ENCODE measurements at places on chromosomes 6 and 20.

DNA sequence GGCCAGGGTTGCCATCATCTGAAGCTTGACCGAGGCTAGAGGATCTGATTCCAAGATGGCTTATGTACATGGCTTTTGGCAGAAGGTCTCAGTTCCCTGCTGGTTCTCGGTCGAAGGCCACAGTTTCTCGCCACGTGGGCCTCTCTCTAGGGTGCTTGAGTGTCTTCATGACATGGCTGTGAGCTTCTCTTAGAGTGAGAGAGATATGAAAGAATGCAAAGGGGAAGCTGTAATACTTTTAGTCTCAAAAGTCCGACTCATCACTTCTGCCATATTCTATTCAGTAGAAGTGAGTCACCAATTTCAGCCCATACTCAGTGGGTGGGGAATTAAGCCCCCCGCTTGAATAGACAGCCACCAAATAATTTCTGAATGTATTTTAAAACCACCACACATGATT lies 94.2 kb downstream of the UTRN start:
- DNase-seq, result no peak

DNA sequence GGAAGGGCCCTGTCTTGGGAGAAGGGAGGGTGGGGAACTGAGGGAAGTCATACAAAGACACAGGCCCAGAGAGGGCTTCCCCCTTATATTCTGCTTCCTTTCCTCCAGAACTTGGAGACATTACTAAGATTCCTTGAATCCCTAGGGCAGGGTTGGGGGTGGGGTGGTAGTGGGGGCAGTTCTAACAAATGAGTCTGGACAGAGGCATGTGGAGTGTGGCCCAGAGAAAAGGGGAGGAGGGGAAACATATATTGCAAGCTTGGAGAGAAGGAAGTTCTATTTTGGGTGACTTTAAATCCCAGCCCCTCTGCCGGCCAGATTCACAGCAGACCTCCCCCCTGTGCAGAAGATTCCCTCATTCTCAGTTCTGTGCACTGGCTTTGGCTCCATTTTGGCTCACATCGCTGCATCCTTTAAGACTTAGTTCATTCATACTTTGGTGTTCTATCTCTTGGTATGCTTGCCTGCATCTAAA lies 43.7 kb downstream of the DAAM2 start:
- DNase-seq, result peak; percentile 62

DNA sequence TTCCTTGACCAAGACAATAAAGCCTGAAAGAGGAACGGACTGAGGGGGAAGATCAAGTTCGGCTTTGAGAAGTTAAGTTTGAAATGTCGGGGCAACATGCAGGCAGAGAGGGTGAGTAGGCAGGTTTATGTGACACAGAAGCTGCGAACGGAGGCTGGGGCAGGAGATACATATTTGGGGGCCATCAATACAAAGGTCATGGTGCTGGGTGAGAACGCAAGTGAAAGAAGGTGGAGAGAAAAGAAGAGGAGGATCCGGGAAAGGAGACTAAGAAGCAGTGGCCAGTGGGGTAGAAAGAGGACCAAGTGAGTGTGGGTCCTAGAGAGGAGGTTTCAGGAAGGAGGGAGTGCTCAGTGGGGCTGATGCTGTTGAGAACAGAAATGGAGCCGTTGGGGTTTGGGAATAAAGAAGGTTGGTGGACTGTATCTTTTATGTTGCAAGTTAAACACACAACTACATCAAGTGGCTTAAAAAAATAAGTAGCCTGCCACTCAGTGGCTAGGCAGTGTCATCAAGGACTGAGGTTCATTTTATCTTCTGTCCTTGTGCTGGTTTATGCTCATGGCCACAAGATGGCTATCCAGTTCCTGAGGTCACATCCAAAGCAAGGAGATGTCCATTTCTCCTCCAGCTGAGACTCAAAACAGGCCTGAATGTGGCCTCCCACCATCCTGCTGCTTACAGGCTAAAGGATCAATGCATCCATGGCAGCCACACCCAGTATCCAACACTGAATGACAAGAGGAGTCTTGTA lies 1.7 kb upstream of the BLCAP start:
- peak; percentile 10 for DNase-seq

GRCh38 chr20:5448449-5449118 lies 131.8 kb upstream of the PROKR2 start:
- peak; percentile 59 for DNase-seq

GRCh38 chr20:50213531-50214106 lies 23.0 kb downstream of the CEBPB start:
- DNase-seq, result no peak

- DNase-seq, result peak; percentile 78
These were observed 4.6 kb downstream of the SYTL3 start for GRCh38 chr6:158654498-158654897.

DNA sequence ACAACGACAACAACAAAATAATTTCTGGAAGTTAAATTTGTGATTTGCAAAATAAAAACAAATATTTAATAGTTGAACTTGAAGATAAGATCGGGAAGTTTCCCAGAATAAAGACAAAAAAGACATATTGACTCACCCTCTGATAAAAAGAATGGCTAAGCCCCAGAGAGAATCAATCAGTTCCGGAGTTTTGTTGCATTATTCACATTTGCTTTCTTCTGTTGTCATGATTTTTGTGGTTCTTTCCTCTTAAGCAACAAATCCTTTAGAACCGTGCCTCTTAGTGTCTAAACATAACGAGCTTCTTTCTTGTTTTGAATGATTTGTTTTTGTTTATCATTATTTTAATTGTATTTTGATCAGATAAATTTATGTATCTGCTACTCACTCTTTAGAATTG lies 337.7 kb upstream of the PRND start:
- DNase-seq, result no peak

- DNase-seq, result no peak
These were observed 76.8 kb downstream of the ZDHHC14 start for GRCh38 chr6:157457787-157458186.

DNA sequence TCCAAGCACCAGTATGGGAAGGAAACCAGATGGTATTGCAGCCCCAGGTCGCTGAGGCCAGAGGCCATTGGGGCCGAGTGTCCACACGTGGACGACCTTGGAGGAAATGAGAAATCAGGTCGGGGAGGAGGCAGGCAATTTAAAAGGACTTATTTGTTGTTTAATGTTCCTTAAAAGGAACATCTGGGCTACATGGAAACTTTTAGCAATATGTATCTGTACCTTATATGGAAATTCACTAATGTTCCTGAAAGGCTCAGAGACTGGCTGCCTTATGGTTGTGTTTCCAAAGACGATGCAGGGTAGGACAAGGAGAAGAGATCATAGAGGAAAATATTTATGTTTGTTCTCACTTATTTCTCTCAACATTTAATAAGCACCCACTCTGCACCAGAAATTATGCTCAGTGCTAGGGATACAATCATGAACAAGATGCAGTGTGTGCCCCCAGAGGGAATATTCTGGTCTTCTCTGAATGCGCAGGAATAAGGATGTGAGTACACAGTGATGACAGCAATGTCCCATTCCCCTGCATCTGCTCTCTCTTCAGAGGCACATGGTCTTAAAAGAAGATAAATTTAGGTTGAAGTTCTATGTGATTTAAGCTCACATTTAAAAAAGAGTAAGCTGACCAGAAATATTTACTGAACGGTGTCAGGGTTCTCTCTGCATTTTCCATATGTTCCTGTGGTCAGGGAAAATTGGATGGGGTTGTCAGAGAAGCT lies 3.4 kb downstream of the BNIP5 start:
- no peak for DNase-seq

GRCh38 chr20:24895431-24895830 lies 53.6 kb upstream of the CST7 start:
- no peak for DNase-seq

GRCh38 chr6:44222486-44223318 lies 693 bp upstream of the SLC29A1 start:
- DNase-seq, result peak; percentile 59

GRCh38 chr6:157088841-157089240 lies 234.5 kb downstream of the TMEM242 start:
- no peak for DNase-seq

DNA sequence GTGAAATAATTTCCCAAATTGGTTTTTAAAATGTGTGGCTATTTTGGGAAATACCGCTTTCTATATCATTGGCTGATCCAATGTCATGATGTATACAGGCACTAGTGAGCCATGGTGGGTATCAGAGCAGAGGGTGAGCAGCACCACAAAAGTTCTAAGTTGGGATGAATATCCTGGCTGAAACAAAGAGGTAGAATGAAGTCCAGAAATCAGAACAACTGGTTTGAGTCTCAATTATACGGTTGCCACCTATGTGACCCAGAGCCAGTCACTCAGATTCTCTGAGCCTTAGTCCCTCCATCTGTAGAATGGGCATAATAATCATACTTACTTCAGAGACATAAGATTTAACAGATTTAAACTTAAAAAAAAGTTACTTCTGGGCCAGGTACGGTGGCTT lies 172.3 kb downstream of the ZFP64 start:
- no peak for DNase-seq

- DNase-seq, result no peak
These were observed 174.7 kb downstream of the PREX1 start for GRCh38 chr20:48652961-48653705.

DNA sequence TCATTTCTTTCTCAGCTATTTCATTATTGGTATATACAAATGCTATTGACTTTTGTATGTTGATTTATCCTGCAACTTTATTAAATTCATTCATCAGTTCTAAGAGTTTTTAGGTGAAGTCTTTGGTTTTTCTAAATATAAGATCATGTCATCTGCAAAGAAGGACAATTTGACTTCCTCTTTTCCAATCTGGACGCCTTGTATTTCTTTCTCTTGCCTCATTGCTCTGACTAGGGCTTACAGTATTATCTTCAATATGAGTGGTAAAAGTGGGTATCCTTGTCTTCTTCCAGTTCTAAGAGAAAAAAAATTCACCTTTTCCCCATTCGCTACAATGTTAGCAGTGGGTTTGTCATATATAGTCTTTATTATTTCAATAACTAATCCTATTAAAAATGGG lies 38.0 kb downstream of the KIF16B start:
- no peak for DNase-seq

- DNase-seq, result no peak
These were observed 11.6 kb downstream of the BACH2 start for GRCh38 chr6:90285042-90285481.

DNA sequence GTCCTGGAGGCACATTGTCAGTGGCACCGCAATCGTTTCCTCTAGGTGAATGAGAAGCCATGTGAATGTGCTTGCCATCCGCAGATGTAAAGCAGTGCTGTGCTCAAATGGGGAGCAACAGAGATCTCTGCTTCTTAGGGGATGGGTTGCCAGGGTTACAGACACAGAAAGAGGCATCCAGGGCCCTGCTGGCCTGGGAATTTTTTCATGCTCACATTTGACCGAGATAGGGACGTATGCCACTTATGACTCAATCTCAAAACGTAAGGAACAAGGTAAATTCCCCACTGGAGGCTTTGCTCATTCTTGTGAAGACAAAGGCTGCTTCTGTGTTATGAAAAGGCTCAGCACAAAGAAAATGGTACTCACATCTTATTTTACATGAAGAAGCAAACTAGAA lies 11.0 kb downstream of the C6orf118 start:
- no peak for DNase-seq

DNA sequence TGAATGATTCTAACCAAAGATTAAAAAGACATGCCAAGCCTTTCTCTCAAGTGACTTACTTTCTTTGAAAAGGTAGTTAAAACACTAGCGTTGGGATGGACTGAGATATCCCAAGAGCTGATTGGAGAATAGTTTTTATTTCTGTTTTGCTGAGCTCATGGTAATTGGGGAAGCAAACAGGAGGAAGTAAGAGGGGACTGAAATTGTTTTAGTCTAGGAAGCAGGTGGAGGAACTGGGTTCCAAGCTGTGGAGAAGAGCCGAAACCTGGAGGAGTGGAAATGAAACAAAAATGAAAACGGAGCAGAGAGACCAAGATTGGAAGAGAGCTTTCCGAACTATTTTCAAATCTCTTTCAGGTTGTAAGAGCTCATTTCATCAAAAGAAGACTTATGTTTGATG lies 59.9 kb upstream of the TENT5A start:
- no peak for DNase-seq

DNA sequence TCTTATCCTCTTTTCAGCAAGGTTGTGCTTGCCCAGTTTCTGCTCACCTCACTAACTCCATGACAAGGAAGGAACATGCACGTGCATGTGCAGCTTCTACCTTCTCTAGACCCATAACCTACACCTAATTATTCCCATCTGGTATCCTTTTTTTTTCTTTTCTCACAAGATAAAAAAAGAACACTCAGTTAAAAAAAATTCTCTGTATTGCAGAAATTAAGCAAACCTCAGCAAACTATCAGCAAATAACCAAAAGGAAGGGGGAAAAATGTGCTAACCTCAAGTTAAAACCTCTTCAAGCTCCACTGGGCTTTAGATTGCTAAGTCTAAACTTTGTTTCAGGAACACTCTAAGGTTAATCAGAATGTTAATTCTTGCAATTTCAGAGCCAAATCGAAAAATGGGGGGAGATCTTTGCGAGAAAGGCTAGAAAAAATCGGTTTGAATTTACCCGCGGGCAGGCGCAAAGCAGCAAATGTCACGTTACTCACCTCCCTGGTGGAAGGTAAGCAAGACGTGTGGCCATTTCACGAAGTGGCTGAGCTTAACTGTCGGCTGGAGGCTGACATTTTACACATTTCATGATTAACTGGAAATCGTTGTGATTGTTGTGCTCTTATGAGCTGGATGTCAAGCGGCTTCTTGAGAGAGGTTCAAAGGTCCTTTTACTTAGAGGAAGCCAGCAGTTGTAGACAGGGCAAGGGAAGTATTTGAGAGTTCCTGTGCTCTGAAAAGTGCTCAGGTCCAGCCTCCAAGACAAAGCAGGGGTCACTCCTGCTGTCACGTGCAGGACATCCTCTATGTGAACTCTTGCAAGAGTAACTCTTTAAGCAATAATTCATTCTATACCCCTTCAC lies 19.1 kb downstream of the TFAP2B start:
- no peak for DNase-seq

GRCh38 chr20:13494019-13494418 lies 144.7 kb downstream of the TASP1 start:
- DNase-seq, result no peak

GRCh38 chr6:27065183-27065582 lies 182.3 kb upstream of the PRSS16 start:
- DNase-seq, result no peak

DNA sequence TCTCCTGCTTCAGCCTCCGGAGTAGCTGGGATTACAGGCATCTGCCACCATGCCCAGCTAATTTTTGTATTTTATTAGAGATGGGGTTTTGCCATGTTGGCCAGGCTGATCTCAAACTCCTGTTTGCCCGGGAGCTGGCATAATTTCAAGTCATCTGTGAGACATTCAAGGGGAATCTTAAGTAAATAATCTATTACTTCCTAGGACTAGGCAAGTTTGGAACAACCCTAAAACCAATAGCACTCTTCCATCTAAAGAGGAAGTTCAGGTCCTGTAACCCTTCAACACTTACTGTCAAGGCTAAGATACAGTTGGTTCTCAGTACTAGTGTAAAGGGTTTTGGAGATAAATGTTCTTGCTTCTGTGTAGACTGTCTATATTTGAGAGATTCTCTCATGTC lies 267.8 kb upstream of the IRAK1BP1 start:
- no peak for DNase-seq

DNA sequence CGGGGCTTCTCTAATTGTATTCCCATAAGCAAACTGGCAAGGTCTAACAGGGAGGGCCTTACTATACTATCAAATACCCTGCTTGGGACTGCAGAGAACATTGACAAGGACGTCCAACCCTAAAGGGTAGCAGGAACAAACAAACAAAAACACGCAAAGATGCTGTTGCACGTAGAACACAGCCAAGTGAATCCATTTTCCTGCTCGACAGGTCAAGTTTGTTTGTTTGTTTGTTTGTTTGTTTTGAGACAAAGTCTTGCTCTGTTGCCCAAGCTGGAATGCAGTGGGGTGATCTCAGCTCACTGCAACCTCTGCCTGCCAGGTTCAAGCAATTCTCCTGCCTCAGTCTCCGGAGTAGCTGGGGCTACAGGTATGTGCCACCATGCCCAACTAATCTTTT lies 91.3 kb downstream of the ZMYND8 start:
- no peak for DNase-seq

GRCh38 chr20:21269772-21270171 lies 33.4 kb upstream of the XRN2 start:
- DNase-seq, result no peak
